ENCODE measurements at places on chromosomes 16 and 17. TPM values are rescaled to one million over a fixed set of nuclear protein-coding genes. Genes with fewer than 3 reads are reported as not detected.

DNA sequence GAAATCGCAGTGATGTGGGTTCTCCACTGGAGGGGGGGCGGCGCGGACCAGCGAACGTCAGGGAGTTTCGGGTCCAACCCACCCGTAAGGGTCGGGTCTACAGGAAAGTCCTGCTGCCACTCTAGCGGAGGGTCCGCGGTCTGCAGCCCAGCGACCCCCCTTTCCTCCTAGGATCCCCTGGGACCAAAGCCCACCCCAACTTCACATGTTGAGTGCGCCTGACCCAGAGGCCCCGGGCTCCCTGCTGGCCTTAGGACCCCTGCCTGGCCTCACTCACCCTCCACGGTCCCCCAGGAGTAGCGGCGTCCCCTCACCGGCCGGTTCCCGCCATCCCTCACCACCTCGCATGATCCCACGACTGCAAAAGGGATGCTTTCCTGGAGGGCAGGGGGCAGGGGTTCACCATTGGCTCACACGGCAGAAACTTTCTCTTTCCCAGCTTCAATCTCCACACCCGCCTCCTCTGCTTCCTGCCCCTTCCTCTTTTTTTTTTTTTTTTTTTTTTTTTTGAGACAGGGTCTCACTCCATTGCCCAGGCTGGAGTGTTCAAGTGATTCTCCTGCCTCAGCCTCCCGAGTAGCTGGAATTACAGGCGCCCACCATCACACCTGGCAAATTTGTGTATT lies 3.1 kb downstream of the SEPTIN1 start:
- no peak for DNase-seq

DNA sequence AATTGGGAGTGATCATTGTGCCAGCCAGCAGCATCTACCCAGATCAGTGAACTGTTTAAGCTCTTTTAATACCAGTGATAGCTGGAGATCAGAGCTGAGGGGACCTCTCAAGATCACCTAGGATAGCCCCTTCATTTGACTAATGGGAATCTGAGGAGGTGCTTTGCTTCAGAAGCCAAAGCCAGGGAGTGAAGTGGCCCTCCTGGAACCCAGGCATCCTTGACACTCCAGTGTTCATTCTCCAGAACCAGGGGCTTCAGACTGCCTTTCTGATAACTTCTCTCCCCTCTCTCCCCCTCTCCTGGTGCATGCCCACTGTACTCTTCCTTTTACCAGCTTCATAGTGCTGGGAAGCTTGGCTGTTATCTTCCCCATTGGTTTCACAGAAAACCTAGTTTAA lies 48.0 kb upstream of the SLC12A3 start:
- no peak for DNase-seq

PITPNC1 gene
- 28.7 TPM for total RNA-seq

DNA sequence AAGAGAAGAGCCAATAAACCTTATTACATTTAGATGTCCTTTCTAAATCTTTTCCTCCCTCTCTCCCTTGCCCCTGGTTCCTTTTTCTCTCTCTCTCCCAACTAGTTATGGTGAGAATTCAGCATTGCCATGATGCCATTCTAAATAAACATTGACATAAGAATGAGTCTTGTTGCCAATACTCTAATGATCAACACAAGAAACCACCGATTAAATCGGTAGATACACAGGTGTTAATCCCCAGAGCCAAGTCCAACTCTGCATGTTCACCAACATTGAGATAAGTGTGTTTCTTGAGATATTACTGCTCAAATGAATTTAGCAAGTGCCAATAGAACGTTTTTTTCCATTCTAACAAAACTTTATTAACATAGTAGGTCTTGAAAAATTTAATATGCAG lies 412.1 kb downstream of the KCNJ2 start:
- DNase-seq = no peak

CMTM2 gene
- total RNA-seq = not detected

DNA sequence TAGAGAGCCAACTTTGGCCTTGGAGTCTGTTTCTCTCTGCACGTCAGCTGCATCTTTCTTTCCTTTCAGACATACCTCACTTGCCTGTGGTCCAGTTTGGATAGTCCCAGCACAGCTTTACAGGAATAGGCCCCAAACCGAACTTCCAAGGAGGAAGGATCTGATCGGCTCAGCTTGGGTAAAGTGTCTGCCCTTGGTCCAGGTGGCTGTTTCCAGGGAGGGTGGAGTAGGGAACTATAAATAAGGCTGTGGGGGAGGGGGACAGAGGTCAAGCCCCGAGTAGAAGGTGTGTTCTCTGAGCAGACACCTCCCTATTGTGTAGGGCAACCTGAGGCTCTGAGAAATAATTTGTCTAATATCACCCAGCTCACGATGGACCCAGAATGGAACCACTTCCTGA lies 29.2 kb upstream of the NKD1 start:
- DNase-seq = no peak

RIPOR1 gene
- total RNA-seq = 13.7 TPM

GLIS2 gene
- 0.77 TPM for total RNA-seq

GRCh38 chr16:68267612-68268405 lies 3.5 kb downstream of the SLC7A6 start:
- no peak for DNase-seq

NPTX1 gene
- total RNA-seq = under 0.01 TPM

DNA sequence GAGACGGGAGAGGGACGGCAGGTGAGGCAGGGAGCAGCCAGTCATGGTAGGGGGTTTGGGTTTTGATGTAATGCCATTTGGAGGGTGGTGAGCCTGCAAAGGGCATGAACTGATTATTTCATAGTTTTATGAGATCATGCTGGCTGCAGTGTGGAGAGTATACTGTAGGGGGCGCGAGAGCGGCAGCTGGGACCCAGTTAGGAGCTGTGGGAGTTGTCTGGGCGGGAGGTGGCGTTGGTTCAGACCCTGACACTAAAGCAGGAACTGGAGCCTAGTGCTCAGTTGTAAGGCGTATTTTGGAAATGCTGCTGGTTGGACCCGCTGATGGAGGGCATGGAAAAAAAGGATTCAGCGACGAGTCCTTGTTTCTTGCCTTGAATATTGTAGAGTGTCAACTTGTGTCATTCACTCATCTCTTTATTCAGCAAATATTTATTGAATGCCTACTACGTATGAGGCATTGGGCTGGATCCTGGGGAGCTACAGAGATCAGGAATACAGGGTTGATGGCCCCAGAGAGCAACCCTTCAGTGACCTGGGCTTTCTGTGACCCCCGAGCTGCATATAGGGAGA lies 23.7 kb upstream of the KDM8 start:
- peak; percentile 58 for DNase-seq

- DNase-seq = no peak
These were observed 28.6 kb upstream of the SPNS3 start for GRCh38 chr17:4405038-4405669.

- DNase-seq = no peak
These were observed 194.4 kb upstream of the TOX3 start for GRCh38 chr16:52741351-52741750.

MYO15B gene
- total RNA-seq = 3.6 TPM

CD300H gene
- not detected for total RNA-seq

- DNase-seq = no peak
These were observed 36.0 kb downstream of the USP32 start for GRCh38 chr17:60355663-60356594.

PNMT gene
- not detected for total RNA-seq

- no peak for DNase-seq
These were observed 144.8 kb downstream of the MRTFB start for GRCh38 chr16:14215941-14216340.

GRCh38 chr17:66073384-66073783 lies 118.5 kb downstream of the CEP112 start:
- DNase-seq = no peak

CD300A gene
- not detected for total RNA-seq

SEPTIN12 gene
- not detected for total RNA-seq

GRCh38 chr17:3944485-3945388 lies 19.5 kb downstream of the ATP2A3 start:
- DNase-seq = peak; percentile 8

GRCh38 chr16:57912529-57913260 lies 58.2 kb downstream of the CNGB1 start:
- DNase-seq = no peak

DNA sequence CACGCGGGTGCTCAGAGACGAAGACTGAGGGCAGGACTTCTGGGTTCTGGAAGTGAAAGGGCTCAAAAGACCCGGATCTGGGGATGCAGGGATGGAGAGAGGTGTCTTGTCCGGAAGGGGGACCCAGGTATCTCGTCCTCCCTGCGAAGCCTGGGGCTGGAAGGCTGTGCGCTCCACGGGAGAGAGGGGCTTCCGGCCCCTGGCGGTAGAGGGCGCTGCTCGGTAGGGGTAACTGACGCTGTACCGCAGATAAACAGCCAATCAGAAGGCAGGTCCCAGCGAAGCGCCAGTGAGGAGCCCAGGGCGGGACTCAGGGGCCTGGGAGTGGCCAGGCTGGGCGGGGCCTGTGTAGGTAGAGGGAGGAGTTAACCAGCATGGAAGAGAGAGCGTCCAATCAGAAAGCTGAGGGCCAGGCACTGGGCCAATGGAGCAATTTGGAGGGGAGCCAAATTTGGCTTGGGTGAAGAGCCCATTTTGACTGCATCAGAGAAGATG lies 804 bp downstream of the TGFB1I1 start:
- DNase-seq = peak; percentile 80

TMEM114 gene
- not detected for total RNA-seq

GRCh38 chr17:82112181-82112913 lies 14.3 kb upstream of the FASN start:
- DNase-seq = no peak

MT1M gene
- total RNA-seq = not detected

GRCh38 chr17:3851461-3852100 lies 5.5 kb upstream of the NCBP3 start:
- no peak for DNase-seq

CCT6B gene
- total RNA-seq = 0.51 TPM

DNA sequence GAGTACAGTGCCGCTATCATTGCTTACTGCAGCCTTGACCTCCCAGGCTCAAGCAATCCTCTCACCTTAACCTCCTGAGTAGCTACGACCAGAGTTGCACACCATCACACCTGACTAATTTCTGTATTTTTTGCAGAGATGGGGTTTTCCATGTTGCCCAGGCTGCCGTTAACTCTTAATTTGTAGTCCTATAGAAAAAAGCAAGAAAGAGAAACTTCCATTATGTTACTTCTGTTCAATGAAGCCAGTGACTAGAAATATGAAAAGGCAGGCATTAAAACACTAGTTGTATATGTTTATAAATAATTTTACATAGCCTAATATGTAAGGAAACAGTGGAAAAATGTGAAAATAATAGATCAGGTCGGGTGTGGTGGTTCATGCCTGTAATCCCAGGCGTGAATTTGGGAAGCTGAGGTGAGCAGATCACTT lies 9.7 kb downstream of the RAD51C start:
- no peak for DNase-seq

GRCh38 chr17:79125503-79125902 lies 50.9 kb downstream of the ENGASE start:
- DNase-seq = no peak

CDH3 gene
- total RNA-seq = 564 TPM

- DNase-seq = no peak
These were observed 9.7 kb downstream of the LUC7L3 start for GRCh38 chr17:50728881-50729765.

SSTR5 gene
- not detected for total RNA-seq

KRTAP3-1 gene
- not detected for total RNA-seq

GPR139 gene
- total RNA-seq = not detected

DNA sequence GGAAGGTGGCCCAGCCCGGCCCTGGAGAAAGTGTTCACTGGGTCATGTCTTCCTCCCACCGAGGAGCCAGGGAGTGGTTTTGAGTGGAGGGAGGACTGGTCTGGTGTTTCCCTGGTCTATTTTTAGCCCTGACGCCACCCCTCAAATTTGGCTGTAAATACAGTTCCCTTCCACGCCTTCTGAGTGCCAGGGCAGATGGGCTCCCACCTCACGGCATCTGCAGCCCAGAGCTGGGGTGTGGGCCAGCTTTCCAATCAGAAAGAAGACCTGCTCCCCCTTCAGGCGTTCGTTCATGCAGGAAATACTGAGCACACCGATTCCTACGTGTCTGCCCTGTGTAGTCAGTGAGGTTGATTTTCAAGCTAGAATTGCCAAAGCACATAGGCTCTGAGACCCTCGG lies 53.7 kb downstream of the SNX20 start:
- peak; percentile 8 for DNase-seq

- peak; percentile 27 for DNase-seq
These were observed 2.2 kb downstream of the ZNF668 start for GRCh38 chr16:31071861-31072260.

GRCh38 chr17:7851438-7852261 lies 3.2 kb upstream of the TMEM88 start:
- DNase-seq = peak; percentile 81

DNA sequence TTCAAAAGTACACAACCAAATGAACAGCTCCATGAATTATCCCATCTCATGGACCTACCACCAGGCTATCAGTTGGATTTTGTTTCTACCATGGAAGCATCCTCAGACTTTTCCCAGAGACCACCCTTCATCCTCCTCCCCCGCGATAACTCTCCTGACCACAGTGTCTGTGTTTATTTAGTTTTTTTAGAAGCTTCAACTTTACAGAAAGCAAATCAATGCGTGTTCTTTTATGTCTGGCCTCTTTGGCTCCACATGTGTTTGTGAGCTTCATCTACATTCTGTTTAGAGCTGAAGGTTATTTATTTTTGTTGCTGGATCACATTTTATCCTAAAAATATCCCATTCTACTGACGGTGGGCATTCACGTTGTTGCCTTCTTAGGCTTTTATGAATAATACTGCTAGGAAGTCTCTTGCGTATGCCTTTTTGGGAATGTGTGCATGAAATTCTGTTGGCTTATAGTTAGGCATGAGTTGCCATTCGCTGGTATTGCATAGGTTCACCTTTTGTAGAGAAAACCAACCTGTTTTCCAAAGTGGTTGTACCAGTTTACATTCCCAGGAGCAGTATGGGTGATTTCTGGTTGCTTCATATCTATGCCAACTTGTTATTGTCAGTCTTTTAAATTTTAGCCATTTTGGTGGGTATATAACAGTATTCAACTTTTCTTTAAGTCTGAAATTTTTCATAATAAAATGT lies 83.0 kb downstream of the CMIP start:
- no peak for DNase-seq

EXOC3L1 gene
- total RNA-seq = not detected

TUBG1 gene
- 12.1 TPM for total RNA-seq

GRCh38 chr17:17514993-17515933 lies 19.1 kb upstream of the RASD1 start:
- DNase-seq = no peak

DNA sequence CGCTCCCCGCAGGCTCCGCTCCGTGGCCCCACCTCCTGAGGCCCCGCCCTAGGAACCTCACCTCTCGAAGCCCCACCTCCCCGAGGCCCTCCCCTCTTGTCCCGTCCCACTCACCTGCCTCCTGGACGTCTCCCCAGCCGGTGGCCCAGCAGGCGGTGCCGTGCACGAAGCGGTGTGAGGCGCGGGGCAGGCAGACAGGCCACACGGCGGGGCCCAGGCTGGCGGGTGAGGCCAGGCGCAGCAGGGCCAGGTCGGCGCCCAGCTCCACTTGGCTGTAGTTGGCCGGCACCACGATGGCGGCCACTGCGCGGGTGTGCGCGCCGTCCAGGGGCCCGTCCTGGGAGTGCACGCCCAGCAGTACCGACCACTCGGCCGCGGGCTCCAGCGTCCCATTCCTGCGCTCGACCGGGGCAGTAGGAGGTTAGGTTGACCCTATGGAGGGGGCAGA lies 1.6 kb downstream of the PRSS36 start:
- peak; percentile 44 for DNase-seq
